DMS53 (cell line): ENCODE measurements at places on chromosomes 4 and X.

GRCh38 chr4:5711479-5712184, 631 bp downstream of the EVC start:
- no peak for DNase-seq

GRCh38 chr4:41192136-41192535, 22.2 kb downstream of the APBB2 start:
- no peak for DNase-seq

GRCh38 chr4:86497131-86497530, 97.0 kb upstream of the PTPN13 start:
- DNase-seq: no peak

DNA sequence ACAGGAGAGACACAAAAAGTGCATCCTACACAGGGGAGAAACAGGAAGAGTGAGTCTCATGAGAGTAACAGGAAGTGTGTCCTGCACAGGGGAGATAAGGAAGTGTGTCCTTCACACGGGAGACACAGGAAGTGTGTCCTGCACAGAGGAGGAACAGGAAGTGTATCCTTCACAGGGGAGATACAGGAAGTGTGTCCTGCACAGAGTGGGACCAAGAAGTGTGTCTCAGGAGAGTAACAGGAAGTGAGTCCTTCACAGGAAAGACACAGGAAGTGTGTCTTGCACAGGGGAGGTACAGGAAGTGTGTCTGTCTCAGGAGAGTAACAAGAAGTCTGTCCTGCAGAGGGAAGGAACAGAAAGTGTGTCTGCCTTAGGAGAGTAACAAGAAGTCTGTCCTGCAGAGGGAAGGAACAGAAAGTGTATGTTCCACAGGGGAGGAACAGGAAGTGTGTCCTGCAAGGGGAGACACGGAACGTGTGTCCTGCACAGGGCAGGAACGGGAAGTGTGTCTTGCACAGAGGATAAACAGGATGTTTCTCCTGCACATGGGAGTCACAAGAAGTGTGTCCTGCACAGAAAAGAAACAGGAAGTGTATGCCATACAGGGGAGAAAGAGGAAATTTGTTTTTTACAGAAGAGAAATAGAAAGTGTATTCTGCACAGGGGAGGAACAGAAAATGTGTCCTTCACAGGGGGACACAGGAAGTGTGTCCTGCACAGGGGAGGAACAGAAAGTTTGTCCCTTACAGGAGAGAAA, 102.0 kb downstream of the ARSF start:
- no peak for DNase-seq

GRCh38 chr4:25020236-25020635, 10.5 kb downstream of the LGI2 start:
- no peak for DNase-seq

DNA sequence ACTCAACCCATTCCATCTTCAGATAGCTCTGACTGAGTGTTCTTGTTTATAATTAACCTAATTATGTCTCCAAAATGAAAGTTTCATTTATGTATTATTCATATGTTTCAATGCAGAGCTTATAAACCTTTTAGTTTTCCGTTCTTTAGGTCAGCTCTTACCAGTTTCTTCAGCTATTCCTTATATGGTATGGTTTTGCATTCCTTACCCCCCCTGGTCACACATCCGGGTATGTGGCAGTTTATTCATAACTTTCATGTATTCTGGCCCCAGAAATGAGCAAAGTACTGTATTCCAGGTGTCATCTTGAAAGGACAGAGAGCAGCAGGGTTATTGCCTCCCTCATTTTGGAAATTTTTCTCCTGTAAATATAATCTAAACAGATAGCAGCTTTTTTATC, 16.8 kb upstream of the IGSF1 start:
- DNase-seq: no peak
